Subcutaneous adipose tissue (tissue), 4 donors: ENCODE measurements at places on chromosomes 5 and 9. TPM values are rescaled to one million over a fixed set of nuclear protein-coding genes. Genes with fewer than 3 reads are reported as not detected.

The PCDHGA3 gene
- 1.8 TPM for total RNA-seq

The CDKN2A gene
- total RNA-seq, result 20.9 TPM

The FKBP15 gene
- 24.9 TPM for total RNA-seq

The MARCOL gene
- total RNA-seq, result not detected

The FOXD1 gene
- total RNA-seq, result 0.22 TPM

The BTNL9 gene
- 579 TPM for total RNA-seq

The ELOVL7 gene
- 14.1 TPM for total RNA-seq

The C1QTNF3 gene
- total RNA-seq, result 2.4 TPM

The OLFM1 gene
- total RNA-seq, result 10.9 TPM

The FRRS1L gene
- total RNA-seq, result under 0.01 TPM

The BSPRY gene
- total RNA-seq, result not detected

The KCNIP1 gene
- not detected for total RNA-seq

The PCDHGA2 gene
- total RNA-seq, result 2.3 TPM

The WWC1 gene
- 5.1 TPM for total RNA-seq

The TAF1L gene
- total RNA-seq, result not detected

The EQTN gene
- total RNA-seq, result 0.66 TPM

The HSD17B4 gene
- total RNA-seq, result 356 TPM

The TMEM252 gene
- not detected for total RNA-seq

The ZNG1C gene
- 24.1 TPM for total RNA-seq

The GM2A gene
- total RNA-seq, result 26.9 TPM

The PCDHAC2 gene
- 0.68 TPM for total RNA-seq

The PTGDS gene
- total RNA-seq, result 31.3 TPM

The PCDHB11 gene
- total RNA-seq, result 1.4 TPM

The C9 gene
- total RNA-seq, result 1.3 TPM

The SLC36A2 gene
- total RNA-seq, result 0.19 TPM

The FOXD4 gene
- total RNA-seq, result not detected

The ZNF782 gene
- 9.8 TPM for total RNA-seq

The ABLIM3 gene
- total RNA-seq, result 115 TPM

The IL13 gene
- 0.66 TPM for total RNA-seq

The PTGER4 gene
- 25.3 TPM for total RNA-seq

The MYORG gene
- 15.7 TPM for total RNA-seq

The CDX1 gene
- total RNA-seq, result not detected

The TMEM215 gene
- not detected for total RNA-seq

The SLCO6A1 gene
- total RNA-seq, result not detected

The IFNA4 gene
- not detected for total RNA-seq

The CBY3 gene
- not detected for total RNA-seq

The C8G gene
- not detected for total RNA-seq

The LHX3 gene
- total RNA-seq, result not detected

The GHR gene
- total RNA-seq, result 279 TPM

The PCDHA13 gene
- total RNA-seq, result 0.34 TPM

The SLC6A7 gene
- 0.17 TPM for total RNA-seq

The ECM2 gene
- total RNA-seq, result 57.8 TPM
